ENCODE measurements at places on chromosomes 16 and 17.

DNA sequence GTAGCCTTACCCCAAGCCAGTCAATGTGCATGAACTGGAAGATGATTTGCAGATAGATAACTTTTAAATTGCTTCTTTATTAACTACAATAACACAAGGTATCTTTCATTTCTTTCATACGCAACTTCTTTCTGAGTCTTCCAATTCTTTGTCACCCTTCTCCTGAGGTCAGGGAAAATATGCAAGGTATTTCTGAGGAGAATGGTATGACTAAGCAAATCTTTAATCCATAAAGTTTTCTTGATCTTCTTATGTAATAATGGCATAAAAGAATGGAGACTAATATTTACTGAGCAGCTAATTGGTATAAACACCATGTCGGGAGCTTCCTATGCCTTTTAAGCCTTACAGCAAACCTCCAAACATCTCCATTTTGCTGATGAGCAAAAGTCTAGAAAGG lies 438.9 kb downstream of the KCNJ2 start:
- no peaks in the 10 kb centered on the region for H3K4me1 ChIP-seq
- DNase-seq = no peak
- H3K27me3 ChIP-seq = no peaks in the 10 kb centered on the region
- H3K36me3 ChIP-seq = no peaks in the 10 kb centered on the region
- H3K4me3 ChIP-seq = no peak overlapping the region
- no peak overlapping the region for H3K27ac ChIP-seq

GRCh38 chr16:53952215-53953208 lies 248.6 kb downstream of the FTO start:
- no peak overlapping the region for H3K4me3 ChIP-seq
- H3K27me3 ChIP-seq = no peaks in the 10 kb centered on the region
- no peaks in the 10 kb centered on the region for H3K36me3 ChIP-seq
- no peak overlapping the region for H3K27ac ChIP-seq
- H3K4me1 ChIP-seq = peaks cover 10% of the 10 kb centered on the region

- no peak overlapping the region for H3K27ac ChIP-seq
- H3K4me3 ChIP-seq = no peak overlapping the region
- DNase-seq = no peak
- H3K4me1 ChIP-seq = no peaks in the 10 kb centered on the region
- no peaks in the 10 kb centered on the region for H3K27me3 ChIP-seq
- no peaks in the 10 kb centered on the region for H3K36me3 ChIP-seq
Measured at GRCh38 chr16:27582883-27583282, 32.9 kb downstream of the KATNIP start.

DNA sequence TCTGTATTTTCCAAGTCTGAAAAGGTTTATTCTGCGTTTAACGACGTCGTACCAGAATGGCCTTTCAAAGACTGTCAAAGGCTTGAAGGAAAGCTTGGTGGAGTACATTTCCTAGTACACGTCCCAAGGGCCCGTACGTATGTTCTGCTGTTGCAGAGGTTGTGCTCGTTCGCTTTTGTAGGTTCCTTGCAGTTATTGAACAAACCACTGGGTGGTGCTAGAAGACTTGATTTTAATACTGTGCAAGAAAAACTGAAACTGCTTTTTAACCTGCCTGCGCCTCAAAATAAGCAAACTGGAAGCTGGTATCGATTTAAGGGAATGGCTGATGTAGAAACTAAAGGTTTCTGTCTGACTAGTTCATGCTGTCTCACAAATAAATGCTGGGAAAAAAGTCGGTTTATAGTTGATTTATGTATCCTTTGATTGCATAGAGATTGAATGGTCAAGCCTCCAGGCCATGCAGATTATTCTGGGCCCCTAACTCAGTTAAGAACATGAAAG lies 54.6 kb downstream of the USP10 start:
- no peaks in the 10 kb centered on the region for H3K36me3 ChIP-seq
- no peaks in the 10 kb centered on the region for H3K27me3 ChIP-seq
- no peak overlapping the region for H3K27ac ChIP-seq
- H3K4me3 ChIP-seq = no peak overlapping the region

DNA sequence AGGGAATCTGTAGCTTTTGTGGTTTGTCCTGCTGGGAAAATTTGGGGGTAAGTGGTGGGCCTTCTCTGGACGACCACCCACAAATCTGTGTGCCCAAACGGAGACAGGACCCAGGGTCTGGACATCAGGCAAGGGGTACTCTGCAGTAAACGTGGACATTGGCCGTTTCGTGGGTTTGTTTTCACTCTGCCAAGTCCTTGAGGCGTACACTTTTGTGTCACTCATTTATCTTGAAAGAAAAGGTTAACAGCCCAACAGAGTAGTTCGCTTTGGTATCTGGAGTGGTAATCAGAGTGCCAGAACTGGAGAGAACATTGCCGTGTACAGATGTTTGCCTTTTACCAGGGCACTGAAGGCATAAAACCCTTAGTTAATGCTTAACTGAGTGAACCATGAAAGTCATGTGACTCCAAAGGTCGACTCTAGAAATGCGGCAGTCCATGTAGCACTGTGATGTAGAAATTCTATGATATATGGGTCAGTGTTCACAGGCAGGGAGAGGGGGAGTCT lies 15.4 kb downstream of the NAA60 start:
- peak overlapping the region; percentile 93 for H3K4me3 ChIP-seq
- peaks cover 69% of the 10 kb centered on the region for H3K4me1 ChIP-seq
- no peak for DNase-seq
- no peaks in the 10 kb centered on the region for H3K27me3 ChIP-seq
- peak overlapping the region; percentile 99 for H3K27ac ChIP-seq

DNA sequence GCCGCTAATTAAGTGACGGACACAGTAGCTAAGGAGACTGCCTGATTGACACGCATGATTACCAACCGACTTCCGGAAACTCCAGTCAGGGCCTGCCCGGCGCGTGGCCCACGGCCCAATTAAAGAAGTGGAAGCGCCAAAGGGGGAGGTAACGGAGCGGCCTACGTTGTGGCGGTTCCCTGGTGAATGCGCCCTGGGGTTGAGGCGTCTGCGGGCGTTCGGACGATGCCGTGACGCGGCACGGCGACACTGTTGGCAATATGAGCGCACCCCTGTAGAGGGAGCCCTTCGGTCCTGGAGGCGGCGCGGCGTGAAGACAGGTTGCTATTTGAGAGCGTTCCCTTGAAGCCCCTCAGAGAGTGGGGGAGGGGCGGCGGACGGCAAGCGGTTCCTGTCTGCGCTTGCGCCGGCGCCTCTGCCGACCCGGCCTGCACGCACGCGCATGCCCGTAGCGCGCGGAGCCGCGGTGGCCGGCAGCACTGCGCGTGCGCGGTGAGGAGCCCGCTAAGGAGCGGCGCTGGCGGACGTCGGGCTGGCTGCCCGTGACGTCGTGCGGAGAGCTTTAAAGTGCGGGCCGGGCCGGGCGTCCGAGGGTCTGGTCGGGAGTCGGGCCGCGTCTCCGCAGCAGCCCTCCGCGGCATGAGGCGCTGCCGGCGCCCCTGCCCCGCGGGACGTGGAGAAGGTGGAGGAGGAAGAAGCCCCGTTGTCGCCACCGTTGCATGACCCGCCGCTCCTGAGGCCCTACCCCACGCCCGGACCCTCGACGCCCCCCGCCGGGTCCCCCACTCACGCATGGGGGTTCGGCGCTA lies at the start of gene ALKBH5:
TSS of gene ALKBH5 (plus strand) at position 495 of the 809 bp plus-strand sequence. CDS start 416 bp downstream, outside the sequence.
- peak; percentile 99 for DNase-seq
- H3K4me3 ChIP-seq = peak within 1 kb of the TSS; percentile 86
- peak within 1 kb of the TSS; percentile 89 for H3K27ac ChIP-seq
- H3K4me1 ChIP-seq = peaks cover 46% of the 10 kb centered on the region
- H3K36me3 ChIP-seq = no peaks in the 10 kb centered on the region

GRCh38 chr16:10325783-10326543 lies 59.9 kb upstream of the ATF7IP2 start:
- no peaks in the 10 kb centered on the region for H3K36me3 ChIP-seq
- H3K27ac ChIP-seq = no peak overlapping the region
- no peak for DNase-seq
- no peak overlapping the region for H3K4me3 ChIP-seq
- H3K27me3 ChIP-seq = no peaks in the 10 kb centered on the region
- no peaks in the 10 kb centered on the region for H3K4me1 ChIP-seq

- H3K4me1 ChIP-seq = peaks cover 18% of the 10 kb centered on the region
- no peak overlapping the region for H3K4me3 ChIP-seq
- peaks cover 17% of the 10 kb centered on the region for H3K36me3 ChIP-seq
- peaks cover 12% of the 10 kb centered on the region for H3K27me3 ChIP-seq
Measured at GRCh38 chr17:82388922-82389283, 17.3 kb downstream of the UTS2R start.

DNA sequence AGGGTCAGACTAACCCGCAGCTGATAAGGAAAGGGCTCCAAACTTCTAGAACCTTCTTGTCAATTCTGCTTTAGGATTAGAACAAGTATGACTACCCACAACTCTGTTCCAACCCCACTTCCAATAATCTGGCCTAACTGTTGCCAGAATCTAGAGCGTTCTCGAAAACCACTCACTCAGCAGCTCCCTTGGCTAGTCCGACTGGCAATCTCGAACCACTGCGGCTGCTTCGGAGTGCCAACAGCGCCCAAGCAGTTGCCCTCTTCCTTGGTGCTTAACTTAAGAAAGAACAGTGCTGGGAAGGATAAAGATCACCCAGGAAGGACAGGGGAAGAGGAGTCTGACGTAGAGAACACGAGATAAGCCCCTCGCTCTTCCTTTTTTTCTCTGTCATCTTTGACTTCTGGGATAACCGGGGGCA lies 818 bp downstream of the DNAJC7 start:
- H3K4me1 ChIP-seq = peaks cover 73% of the 10 kb centered on the region
- no peaks in the 10 kb centered on the region for H3K27me3 ChIP-seq
- H3K36me3 ChIP-seq = no peaks in the 10 kb centered on the region
- peak overlapping the region; percentile 88 for H3K27ac ChIP-seq
- DNase-seq = no peak

- peak overlapping the region; percentile 8 for H3K27ac ChIP-seq
- H3K36me3 ChIP-seq = no peaks in the 10 kb centered on the region
- no peaks in the 10 kb centered on the region for H3K27me3 ChIP-seq
- peaks cover 18% of the 10 kb centered on the region for H3K4me1 ChIP-seq
- no peak overlapping the region for H3K4me3 ChIP-seq
- DNase-seq = no peak
Measured at GRCh38 chr16:66065925-66066324, 300.6 kb upstream of the CDH5 start.

GRCh38 chr17:81665205-81666091 lies 957 bp downstream of the OXLD1 start:
- H3K4me3 ChIP-seq = peak overlapping the region; percentile 81
- H3K27me3 ChIP-seq = no peaks in the 10 kb centered on the region
- no peak for DNase-seq
- H3K4me1 ChIP-seq = peaks cover 19% of the 10 kb centered on the region
- peaks cover 24% of the 10 kb centered on the region for H3K36me3 ChIP-seq

DNA sequence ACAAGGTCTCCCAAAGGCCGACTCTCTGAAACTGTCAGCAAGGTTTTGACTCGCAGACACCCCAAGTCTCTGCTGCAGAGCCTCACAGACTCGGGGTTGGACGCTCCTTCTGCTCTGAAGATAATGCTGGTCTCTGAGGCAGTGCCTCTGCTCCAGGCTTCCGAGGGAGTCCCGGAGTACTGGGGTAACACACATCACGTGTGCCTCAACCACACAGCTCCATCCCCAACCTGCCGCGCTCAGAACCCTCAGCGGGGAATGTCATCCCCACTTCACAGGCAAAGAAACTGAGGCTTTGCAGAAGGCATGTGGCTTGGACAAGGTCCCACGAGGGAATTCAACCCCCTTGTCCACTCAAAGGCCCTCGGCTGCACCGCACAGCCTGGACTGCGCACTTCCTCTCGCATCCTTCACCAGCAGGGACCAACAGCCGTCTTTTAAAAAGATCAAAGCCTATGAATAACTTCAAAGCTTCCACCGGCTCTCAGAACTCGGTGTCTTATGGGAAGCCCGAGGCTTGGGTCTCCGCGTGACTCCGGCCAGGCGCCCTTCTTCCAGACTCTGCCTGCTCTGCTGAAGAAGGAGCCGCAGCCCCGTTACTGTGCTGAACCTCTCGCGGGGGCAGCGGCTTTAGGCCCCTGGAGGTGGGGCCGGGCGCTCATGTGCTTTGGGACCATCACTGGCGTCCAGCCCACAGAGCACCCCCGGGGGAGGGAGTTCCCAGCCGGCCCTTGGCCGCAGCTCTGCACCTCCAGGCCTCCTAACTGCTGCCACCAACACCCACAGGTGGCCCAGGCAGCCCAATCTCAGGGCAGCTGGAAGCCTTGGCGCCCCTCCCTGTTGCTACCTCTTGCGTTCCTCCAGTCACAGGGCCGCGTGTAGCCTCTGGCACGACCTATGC lies 2.2 kb downstream of the TMEM204 start:
- H3K27me3 ChIP-seq = no peaks in the 10 kb centered on the region
- H3K36me3 ChIP-seq = peaks cover 13% of the 10 kb centered on the region
- peaks cover 19% of the 10 kb centered on the region for H3K4me1 ChIP-seq
- H3K4me3 ChIP-seq = peak overlapping the region; percentile 58

All from gastrocnemius medialis (tissue), 4 donors.